ENCODE measurements at places on chromosomes 7 and 10. TPM values are rescaled to one million over a fixed set of nuclear protein-coding genes. Genes with fewer than 3 reads are reported as not detected.

IFIT3 gene
- 0.48 TPM for polyA plus RNA-seq

ZC3HAV1L gene
- polyA plus RNA-seq = 11.1 TPM

HOXA6 gene
- 1.5 TPM for polyA plus RNA-seq

FAM20C gene
- 15.3 TPM for polyA plus RNA-seq

MET gene
- polyA plus RNA-seq = 21.8 TPM

FAM25A gene
- polyA plus RNA-seq = not detected

RTKN2 gene
- polyA plus RNA-seq = 1.2 TPM

Measured in HepG2 (cell line).